AG08395 (cell line): ENCODE measurements at places on chromosomes 12 and 14.
A peak's percentile ranks its signal among the peaks of the same experiment; 100 is the strongest.

GRCh38 chr14:37844614-37845013, 249.2 kb downstream of the TTC6 start:
- no peak for DNase-seq

DNA sequence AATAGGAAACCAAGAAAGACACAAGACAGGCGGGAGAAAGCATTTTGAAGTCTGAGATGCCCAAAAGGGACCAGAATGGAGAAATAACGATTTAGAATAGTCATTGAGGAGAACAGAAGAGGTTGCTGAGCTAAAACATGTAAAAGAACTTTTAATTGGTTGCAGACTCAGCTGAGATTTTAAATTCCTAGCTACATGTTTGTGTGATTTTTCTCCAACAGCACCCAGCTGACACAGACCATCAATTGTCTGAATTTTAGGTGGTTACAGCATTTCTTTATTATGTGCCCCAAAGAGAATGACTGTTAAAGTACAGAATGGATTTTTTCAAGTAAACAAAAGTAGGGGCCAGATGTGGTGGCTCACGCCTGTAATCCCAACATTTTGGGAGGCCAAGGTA, 50.3 kb downstream of the BAZ1A start:
- DNase-seq: no peak

DNA sequence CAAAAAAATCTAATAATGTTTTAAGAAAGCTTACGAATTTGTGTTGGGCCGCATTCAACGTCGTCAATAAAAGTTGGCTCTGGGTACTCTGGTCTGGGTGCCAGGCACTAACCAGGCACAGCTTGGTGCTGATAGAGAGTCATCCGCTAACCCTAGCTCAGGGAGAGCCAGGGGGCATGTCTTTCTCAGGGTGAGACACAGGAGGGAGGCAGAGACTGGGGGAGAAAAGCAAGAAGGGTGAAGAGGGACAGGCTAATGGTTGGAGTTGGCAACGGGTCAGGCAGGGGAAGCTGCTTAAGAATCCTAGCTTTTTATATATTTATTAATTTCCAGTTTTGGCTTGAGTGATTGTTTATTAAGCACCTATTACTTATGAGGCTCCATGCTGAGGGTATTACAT, 105.0 kb downstream of the CMKLR1 start:
- DNase-seq: peak; percentile 15

DNA sequence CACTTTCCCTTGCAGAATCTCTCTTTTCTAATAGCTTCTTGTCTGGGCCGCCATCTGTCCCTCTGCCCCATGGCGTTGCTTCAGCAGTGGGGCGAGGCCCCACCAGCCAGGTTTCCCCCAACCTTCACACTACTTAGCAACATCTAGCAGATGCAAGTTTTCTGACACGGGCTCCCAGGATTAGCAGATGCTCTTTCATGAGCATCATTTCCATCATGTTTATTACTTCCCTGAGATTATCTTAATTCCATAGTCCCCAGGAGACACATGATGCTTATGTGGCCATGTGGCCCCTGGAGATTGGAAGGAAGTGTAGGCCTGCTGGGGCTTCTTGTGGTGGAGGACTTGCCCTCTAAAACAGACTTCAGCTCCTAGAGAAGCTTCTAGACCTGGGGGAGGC, 102.0 kb upstream of the MYL2 start:
- no peak for DNase-seq

DNA sequence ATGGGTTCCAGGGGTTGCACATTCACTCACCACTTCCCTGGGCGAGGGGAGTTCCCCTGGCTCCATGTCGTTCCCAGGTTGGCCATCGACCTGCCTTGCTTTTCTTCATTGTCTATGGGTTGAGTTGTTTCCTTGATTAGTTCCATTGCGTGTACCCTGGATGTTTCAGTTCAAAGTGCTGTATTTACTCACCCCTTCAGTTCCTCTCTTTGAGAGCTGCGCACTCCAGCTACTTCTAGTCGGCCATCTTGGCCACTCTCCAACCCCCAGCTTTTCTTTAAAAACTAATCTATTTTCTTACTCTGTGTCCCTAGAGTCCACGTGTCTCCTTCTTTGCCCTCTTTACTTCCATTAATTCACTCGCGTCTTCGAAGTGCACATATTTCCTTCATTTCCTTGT, 11.7 kb downstream of the CLEC2A start:
- no peak for DNase-seq

GRCh38 chr14:102028733-102029132, 58.1 kb downstream of the HSP90AA1 start:
- peak; percentile 80 for DNase-seq

GRCh38 chr14:61585598-61586543, 109.4 kb upstream of the HIF1A start:
- DNase-seq: no peak

DNA sequence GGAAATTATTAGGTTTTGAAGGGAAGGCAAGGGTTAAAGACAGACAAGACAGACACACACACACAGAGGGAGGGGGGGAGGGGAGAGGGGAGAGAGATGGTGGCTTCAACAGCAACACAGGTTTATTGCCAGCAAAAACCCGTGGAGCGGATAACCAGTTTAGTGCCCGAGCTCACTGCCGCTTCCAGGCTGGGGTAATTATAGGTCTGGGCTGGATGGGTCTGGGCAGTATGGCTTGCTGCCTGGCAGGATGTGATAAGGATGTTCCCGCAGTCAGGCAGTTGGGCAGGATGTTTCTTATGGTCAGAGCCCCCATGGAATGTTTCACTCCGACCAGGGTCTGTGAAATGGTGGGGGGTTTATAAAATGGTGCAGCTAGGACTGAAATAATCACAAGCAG, 4.4 kb upstream of the TDRD9 start:
- DNase-seq: no peak

DNA sequence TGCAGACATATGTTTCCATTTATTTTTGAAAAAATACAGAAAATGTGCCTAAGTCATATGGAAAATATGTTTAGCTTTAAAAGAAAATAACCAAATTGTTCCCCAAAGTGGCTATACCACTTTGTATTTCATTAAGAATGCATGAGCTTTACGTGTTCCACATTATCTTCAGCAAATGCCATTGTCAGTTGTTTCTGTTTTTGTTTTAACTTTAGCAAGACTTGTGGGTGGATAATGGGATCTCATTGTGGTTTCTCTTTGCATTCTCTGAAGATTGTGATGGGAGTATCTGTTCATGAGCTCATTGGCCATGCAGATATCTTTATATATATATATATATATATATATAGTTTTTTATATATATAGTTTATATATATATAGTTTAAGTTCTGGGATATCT, 181.5 kb downstream of the CCER1 start:
- DNase-seq: peak; percentile 2

GRCh38 chr12:39643052-39643451, 23.4 kb upstream of the ABCD2 start:
- DNase-seq: no peak

GRCh38 chr12:9758119-9758518, 2.6 kb downstream of the CD69 start:
- no peak for DNase-seq

- DNase-seq: no peak
These were observed 45.8 kb downstream of the NINJ2 start for GRCh38 chr12:617304-617915.

DNA sequence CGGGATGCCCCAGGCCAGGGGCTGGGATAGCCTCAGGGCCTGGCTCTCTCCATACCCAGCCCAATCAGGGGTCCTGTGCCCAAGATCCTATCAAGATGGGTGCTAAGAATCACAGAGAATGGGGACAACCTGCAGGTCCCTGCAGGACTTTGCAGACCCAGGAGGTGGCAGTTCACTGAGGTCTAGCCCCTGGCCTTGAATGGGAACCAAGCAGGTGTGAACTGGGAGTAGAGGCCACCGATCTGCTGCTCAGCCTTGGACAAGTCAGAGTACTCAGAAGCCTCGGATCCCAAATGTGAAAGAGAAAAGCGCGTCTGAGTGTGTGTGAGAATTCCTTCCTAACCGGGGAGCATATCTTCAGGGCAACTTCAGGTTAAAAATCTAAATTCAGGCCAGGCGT, 76.2 kb downstream of the ARL6IP4 start:
- no peak for DNase-seq

DNA sequence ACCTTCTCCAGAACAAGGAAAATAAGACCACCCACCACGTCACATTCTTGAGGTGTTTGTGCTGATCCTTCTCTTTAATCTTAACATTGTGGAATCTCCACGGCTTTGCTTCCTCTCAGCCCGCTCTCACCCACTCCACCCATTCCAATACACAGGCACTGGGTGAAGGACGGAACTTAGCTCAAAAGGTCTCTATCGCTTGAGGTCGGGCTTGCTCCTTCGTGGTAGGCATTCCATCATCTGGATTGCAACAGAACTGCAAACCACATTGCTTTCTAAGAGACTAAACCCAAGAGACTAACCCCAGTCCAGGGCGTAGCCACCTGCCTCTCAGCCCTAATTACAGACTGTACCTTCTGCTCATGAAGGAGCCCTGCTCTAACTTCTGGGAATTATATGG, 24.0 kb upstream of the MDM2 start:
- no peak for DNase-seq

DNA sequence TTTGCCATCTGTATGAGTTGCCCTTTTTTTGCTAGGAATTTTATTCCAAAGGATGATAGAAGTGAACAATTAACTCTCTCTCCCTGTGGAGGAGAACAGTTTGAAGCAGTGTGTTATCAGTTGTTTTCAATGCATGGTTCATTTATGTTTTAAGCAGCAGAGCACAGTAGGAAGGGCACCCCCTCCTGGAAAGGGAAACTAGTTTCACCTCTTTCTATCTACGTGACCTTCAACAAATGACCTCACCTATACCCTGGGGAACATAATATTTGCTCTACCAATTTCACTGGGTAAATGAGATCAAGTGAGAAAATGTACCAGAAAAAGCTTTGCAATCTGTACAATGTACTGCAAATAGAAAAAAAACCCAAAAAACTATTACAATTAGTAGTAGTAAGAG, 5.4 kb upstream of the DCP1B start:
- DNase-seq: no peak

DNA sequence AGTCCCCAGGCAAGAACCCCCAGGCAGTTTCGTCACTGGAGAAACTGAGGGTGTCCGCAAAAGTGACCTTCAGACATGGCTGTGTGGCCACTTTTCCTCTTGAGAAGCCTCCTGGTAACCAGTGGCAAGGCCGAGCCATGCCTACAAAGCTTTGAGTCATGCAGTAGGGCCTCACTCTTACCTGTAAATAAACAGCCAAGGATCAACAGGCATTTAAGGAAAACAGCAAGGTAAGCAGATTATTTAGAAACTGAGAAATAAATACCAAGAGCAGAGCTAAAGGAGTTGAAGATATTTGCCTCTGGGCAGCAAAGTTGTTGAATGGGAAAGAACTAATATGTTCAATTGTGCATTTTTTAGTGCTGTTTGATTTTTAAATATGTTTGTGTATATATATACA, 141.0 kb upstream of the BCL2L14 start:
- no peak for DNase-seq

- no peak for DNase-seq
These were observed 11.6 kb downstream of the RASSF8 start for GRCh38 chr12:25970082-25970481.

GRCh38 chr14:97027256-97027999, 230.2 kb downstream of the VRK1 start:
- no peak for DNase-seq

DNA sequence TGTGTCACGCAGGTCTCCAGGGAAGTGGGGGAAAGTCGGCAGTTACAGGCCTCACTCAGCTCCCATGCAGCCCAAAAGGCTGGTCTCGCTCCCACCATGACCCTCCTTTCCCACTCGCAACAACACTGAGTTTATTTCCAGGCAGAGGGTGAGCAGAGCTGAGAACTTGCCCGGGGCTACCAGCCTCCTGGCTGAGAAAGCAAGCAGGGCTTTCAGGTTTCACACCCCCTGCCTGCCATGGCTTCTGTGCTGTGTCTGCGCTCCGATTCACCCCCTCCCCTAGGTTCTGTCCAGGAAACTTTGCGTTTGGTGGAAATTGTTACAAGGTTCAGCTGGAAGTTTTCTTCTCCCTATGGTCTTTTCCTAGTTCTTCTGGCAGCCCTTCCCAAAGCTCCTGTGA, 17.1 kb downstream of the OR10G2 start:
- no peak for DNase-seq

GRCh38 chr12:100216337-100216736, 15.7 kb downstream of the ACTR6 start:
- DNase-seq: no peak

- DNase-seq: no peak
These were observed 25.1 kb upstream of the SLC8A3 start for GRCh38 chr14:70213721-70214282.

DNA sequence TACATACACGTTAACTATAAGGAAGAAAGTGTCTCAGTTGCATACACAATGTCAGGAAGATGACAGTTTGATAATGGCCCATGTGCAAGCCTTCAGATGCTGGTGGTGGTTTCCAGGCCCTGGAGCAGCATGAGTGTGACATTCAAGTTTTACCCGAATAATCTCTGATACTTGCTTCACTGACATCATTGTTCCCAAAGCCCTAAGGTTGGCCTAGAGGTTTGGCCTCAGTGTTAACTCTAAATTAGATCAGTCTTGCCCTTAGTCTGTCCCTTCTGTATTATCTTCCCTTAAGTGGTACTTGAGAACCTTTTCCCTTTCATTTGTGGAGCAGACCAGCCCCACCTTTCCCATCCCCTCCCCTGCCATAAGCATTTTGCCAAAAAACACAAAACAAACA, 24.0 kb upstream of the PDE1B start:
- DNase-seq: no peak

- peak; percentile 47 for DNase-seq
These were observed 442.2 kb upstream of the CCDC196 start for GRCh38 chr14:66043921-66044320.

DNA sequence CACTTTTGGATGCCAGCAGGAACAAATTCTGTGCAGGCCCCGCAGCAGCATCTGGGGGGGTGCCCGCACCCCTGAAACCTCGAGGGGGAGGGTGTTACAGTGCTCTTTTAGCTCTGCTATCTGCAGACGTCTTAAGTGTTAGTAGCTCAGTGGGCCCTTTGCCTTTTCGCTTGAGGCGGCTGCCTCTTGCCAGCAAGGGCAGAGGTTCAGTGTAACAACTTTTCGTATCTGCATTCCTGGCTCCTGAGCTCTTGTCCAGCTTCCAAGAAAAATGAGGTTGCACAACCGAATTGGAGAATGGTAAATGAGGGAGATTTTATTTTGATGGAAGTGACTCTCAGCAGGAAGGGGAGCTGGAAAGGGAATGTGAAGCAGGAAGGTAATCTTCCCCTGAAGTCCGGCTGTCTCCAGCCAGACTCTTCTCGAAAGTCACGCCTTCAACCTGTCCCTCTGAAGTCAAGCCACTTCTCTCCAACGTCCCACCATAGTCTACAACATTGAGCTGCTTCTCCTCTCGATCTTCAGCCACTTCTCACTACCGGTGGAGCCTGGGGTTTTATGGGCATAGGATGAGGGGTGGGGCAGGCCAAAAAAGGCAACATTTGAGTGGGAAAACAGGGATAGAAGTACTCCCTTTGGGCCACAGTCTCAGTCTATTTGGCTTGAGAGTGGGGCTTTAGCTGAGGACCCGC, 17.8 kb downstream of the TAS2R50 start:
- peak; percentile 45 for DNase-seq

DNA sequence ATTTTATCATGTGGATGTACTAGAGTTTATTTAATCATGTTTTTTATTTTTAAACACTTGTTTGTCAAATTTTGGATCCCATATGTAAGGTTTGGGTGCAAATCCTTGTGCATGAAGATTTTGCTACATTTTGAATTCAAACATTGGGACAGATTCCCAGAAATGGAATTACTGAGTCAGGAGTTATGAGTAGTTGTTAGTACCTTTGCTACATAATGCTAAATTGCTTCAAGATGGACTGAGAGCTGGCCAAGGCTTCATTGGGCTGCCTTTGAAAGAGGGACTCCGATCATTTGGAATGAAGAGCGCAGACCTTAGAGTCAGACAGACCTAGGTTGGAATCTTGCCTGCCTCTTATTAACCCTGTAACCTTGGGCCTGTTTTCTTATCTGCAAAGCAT, 154.9 kb upstream of the PWP1 start:
- DNase-seq: peak; percentile 49
